KBM-7 (cell line): ENCODE measurements at places on chromosomes 16 and 17.

DNA sequence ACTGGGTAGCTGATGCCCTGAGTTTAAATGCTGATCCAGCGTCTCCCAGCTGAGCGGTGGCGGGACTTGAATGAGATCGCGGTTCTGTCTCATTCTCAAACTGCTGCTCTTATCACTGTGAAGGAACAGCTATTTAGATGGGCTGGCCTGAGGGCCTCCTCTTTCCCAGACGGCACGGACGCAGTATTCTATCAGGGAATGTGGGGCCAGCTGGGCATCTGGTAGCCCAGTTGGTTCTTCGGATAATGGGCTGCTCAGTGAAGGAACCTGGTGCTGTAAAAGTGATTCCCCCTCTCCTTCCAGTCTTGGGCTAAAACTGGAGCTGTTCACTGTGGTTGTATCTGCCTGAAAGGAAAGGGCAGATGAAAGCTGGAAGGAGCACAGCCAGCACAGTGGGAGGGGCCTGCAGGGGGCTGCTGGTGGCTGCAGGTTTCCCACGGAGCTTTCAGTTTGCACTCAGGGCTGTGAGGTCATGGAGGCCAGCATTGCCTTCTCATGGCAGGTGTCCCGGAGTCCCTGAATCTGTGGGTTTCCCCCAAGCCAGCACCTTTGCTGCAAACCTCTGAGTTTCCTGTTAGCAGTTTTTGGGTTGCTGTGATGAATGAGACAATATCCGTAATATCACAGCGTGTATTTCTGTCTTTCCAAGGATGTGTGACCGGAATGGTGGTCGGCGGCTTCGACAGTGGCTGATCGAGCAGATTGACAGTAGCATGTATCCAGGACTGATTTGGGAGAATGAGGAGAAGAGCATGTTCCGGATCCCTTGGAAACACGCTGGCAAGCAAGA lies 3.6 kb downstream of the IRF8 start:
- no peak for DNase-seq

DNA sequence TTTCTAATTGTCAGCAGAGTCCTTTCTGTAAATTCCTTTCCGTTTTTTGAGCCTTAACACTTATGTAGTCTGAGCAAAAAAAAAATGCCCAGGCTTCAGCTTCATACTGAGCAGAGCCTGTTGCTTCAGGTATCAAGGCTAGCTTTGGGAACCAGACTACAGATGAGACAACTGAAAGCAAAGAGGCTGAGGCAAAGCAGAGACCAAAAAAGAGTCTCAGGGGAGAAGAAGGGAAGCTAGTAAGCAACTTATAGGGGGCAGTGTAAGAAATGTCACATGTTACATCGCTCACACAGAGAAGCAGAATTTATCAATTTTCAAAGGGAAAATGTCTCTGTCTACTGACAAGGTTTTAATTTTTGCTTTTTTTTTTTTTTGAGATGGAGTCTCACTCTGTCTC lies 3.3 kb downstream of the HASPIN start:
- DNase-seq = no peak

DNA sequence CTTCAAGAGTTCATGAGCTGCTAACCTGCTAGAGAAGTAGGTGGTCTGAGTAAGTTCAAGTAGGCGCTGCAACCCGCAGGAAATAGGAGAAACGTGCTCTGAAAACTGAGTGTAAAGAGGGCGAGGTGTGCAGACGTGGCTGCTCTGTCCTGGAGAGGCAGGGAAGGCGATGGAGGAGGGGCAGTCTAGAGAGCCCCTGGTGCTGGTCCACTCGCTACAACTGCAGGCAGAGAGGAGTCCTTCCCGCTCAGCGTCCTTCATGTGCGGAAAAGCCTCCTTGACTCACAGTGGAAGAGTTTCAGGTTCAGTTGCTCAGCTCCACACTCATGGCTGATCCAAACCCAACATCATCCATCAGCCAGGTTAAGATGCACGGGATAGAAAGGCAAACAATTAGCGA lies 12.1 kb downstream of the ABCA3 start:
- no peak for DNase-seq

- no peak for DNase-seq
Measured at GRCh38 chr16:15887283-15887682, 1.1 kb downstream of the CEP20 start.

DNA sequence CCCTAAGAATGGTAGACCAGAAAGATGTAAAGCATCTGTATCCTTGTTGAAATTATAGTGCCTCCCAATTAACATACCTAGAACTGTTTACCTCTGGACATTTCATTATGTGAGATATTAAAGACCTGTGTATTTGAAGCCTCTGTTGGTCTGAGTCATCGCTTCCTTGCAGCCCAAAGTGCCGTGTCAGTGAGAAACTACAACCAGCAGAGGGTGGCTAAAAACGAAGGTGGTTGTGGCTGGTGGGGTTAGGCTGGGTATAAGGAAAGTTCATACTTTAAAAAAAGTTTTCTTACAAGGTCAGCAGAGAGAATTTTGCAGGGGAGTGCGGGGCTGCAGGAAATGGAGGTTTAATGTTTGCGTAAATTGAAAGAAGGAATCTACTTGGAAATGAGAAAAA lies 290.7 kb downstream of the TMEM114 start:
- no peak for DNase-seq

GRCh38 chr16:56988948-56989945 lies at the start of gene NLRC5:
Gene NLRC5 (plus strand): TSS chr16:56989557. CDS start chr16:57020713, 31,156 bp downstream.
- peak; percentile 79 for DNase-seq

- peak; percentile 96 for DNase-seq
Measured at GRCh38 chr16:29899516-29900101, at the start of gene SEZ6L2. Gene SEZ6L2 (minus strand): TSS chr16:29899550. CDS start chr16:29899019, 531 bp downstream.

DNA sequence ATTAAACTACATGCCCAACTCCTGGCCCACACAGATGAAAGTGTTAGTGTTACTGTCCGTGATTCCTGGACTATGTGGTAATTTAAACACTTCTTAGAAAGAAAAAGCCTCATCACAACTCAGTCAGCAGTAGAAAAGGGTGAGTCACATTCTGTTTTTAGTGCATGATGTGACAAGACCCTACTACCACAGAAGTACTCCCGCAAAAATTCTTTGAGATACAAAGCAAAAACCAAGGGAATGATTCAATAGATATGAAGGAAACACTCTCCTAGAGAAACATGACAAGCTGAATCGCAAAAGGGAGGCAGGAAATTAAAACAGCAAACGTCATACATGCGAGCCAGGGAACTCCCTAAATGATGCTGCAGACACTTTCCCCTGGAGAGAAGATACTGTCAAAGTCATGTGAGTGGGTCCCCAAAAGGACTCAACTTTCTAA lies 14.4 kb downstream of the SNN start:
- DNase-seq = no peak

DNA sequence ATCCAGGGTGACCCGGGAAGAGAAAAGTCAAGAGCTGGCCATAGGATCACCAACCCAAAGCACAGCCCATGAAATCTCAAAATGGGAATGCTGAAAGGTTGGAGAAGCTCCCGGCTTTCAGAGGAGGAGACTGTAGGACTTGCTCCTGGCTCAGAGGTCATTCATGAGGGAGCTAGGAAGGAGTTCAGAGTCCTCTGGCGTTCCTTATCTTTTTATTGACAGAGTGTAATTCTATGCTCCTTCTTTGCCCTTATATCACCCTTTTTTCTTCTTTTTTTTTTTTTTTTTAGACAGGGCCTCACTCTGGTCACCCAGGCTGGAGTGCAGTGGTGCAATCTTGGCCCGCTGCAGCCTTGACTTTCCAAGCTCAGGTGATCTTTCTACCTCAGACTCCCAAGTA lies 27.3 kb upstream of the CNOT1 start:
- no peak for DNase-seq

GRCh38 chr17:77006971-77007649 lies 133.7 kb upstream of the SEC14L1 start:
- DNase-seq = no peak

GRCh38 chr17:27895123-27895895 lies 2.1 kb upstream of the LYRM9 start:
- DNase-seq = no peak

DNA sequence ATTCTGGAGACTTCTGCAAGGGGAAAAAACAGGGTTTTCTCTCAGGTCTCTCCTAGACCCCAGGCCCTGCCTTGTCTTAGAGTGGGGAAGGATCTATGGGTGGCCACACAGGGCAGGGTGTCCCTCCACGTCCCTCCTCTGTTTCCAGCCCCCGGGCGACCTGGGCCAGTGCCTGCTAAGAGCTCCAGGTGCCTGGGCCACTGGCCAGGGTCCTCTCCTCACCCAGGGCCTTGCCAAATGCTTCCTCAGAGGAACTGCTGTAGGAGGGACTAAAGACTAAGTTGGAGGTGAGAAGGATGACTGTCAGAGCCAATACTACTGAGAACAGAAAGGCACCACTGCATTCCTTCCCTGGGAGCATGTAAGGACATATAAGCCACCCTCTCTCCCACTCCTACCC lies 11.4 kb downstream of the NOS2 start:
- DNase-seq = no peak

- DNase-seq = no peak
Measured at GRCh38 chr17:1360975-1361374, 39.0 kb downstream of the YWHAE start.

DNA sequence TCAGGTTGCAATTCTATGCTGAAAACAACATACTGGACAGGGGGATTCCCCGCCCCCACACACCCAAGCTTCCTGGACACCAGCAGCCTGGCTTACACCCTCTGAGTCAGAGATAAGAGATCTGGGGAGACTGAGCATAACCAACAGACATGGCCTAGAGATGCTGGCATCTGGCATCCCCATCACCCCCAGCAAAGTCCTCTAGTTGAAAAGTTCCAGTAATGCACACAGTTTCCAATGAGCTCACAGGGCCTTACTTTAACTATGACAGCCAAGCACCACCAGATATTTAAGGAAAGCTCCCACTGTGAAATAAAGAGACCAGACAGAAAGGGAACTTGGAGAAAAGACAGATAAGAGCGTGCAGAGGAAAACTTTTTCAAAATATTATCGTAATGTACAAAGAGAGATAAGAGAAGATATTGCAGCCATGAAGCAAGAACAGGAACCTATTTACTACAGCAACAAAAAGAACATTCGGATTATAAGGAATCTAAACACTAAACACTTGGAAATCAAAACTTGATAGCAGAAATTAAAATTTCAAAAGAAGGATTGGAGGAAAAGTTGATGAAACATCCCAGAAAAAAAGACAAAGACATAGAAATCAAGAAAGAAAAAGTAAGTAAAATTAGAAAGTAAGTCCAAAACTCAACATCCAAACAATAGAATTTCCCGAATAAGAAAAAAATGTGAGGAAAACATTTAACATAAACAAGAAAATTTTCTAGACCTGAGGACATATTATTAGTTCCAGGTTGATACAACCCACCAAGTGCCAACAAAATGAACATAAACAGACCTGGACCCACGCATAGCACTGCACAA lies 17.2 kb upstream of the ALOX15 start:
- DNase-seq = peak; percentile 48

- peak; percentile 92 for DNase-seq
Measured at GRCh38 chr16:86563469-86564345, 2.9 kb upstream of the FOXC2 start.

DNA sequence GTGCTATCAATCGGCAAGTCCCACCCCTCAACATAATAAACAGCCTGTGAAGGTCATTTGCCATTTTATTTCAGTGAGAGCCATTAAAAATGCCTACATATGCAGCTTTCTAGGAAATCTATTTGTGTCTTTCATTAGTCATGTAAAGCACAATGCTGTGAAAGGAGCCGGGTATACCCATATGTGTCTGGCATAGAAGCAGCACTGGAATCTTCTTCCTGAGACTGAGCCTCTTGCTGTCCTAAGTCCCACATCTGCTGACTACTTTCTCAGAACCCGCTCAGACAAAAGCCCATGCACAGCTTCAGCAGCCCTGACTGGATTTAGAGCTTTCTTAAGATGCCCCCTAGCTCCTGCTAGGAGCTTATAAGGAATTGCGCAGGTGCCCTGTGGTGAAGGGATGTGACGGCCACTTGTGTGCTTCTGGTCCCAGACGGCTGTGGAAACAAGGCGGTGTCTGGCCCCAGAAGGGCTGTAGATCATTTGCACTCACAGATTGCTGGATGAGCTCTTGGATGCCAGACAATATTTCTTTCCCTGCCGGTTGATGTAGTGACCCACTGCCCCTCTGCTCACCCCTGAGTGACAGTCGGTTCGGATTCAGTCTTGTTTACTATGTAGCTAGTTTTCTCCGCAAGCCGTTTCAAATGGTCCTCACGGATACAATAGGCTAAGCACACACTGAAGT lies 172.2 kb downstream of the ANKFN1 start:
- no peak for DNase-seq

- no peak for DNase-seq
Measured at GRCh38 chr16:4399001-4399730, 17.2 kb downstream of the CORO7 start.
